CMK (cell line): ENCODE measurements at places on chromosomes 6 and 20.

DNA sequence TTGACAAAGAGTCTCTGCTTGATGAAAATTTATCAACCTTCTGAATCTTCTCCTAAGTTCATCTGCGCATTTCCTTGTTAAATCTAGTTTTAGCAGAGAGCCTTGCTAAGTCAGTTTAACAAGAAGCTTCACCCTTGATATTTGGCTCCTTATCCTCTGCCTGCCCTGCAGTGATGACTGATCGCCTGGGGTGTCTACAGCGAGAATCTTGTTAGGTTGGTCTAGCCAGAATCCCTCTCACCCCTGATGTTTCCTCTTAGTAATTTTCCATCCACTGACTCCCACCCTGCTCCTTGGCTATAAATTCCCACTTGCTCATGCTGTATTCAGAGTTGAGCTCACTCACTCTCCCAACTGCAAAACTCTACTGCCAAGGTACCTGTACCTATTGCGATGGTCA is 114.1 kb downstream of the TENT5A start:
- no peak for DNase-seq

- DNase-seq, result no peak
Measured at GRCh38 chr6:109002051-109002697, 92.5 kb downstream of the SESN1 start.

GRCh38 chr6:129901910-129902309 is 40.8 kb upstream of the TMEM244 start:
- no peak for DNase-seq

GRCh38 chr6:134229520-134229919 is 88.4 kb downstream of the SGK1 start:
- DNase-seq, result no peak

DNA sequence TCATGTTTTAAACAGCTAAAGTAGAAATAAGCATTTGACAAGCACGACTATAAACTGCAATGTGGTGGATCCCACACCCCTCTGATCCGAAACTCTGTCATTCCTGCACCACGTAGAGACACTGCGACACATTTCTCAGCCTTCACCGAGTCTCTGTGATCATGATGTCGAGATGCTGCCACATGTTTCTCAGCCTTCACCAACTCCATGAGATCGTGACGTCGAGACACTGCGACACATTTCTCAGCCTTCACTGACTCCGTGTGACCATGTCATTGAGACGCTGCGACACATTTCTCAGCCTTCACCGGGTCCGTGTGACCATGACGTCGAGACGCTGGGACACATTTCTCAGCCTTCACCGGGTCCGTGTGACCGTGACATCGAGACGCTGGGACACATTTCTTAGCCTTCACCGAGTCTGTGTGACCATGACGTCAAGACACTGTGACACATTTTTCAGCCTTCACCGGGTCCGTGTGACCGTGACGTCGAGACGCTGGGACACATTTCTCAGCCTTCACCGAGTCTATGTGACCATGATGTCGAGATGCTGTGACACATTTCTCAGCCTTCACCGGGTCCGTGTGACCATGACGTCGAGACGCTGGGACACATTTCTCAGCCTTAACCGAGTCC is 143.0 kb downstream of the TTLL2 start:
- no peak for DNase-seq

- DNase-seq, result peak; percentile 27
Measured at GRCh38 chr6:13624871-13625288, 9.7 kb downstream of the NOL7 start.

DNA sequence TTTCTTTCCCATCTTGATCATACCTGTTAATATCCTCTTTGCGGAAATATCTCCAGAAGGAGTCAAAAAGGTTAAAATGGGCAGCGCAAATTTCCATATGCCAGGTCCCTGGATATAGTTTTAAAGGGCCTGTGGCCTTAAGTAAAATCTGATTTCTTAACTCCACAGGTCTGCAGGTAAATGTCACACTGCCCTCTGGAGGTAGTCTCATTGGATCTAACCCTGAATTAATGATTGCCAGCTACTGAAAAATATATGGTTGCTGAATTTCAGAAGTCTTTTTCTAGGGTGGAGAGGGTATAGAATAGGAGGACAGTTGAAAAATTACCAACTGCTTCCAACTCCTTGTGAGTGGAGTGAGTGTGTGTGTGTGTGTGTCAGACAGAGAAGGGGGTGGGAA is 8.5 kb downstream of the MOXD1 start:
- no peak for DNase-seq

- DNase-seq, result no peak
Measured at GRCh38 chr6:51394061-51394460, 575.4 kb downstream of the TFAP2B start.

- DNase-seq, result no peak
Measured at GRCh38 chr20:58853976-58854637, 1.6 kb downstream of the GNAS start.

GRCh38 chr20:45917790-45918141 is 5.8 kb upstream of the PLTP start:
- DNase-seq, result no peak

GRCh38 chr6:13653296-13653695 is 38.2 kb downstream of the NOL7 start:
- DNase-seq, result no peak

DNA sequence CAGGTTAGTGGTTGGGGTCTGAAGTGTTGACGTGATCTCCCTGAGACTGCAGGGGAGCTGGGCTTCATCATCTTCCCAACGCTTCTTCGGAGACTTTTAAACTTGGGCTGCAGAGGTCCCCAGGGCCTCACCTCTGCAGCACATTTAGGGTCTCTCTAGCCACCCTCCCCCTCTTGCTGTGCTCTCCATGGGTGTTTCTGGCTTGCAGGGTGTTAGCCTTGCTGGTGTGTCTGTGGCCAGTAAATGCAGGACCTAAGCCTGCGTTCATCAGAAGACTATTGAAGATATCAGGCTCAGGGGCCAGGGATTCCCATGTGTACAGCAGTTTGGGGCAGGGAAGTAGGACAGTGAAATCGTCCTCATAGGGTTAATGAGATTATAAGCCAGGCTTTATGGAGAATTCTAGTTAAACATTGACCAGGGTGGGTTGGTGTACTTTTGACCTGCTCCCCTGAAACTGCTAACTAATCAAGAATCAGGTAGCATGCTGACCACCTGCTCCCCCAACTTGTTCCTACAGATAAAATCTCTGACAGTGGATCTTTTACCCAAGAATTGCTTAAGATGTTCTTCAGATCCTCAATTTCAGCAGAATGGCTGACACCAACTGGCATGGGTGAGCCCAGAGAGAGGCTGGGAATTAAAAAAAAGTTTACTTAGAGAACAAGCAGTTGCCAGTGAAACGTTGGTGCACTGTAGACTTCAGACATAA is 3.8 kb upstream of the DDO start:
- DNase-seq, result no peak

GRCh38 chr6:109793792-109794191 is 102.7 kb downstream of the FIG4 start:
- no peak for DNase-seq

- DNase-seq, result no peak
Measured at GRCh38 chr6:4844108-4844507, 67.9 kb downstream of the CDYL start.

GRCh38 chr6:130697995-130698535 is 129.1 kb upstream of the SMLR1 start:
- DNase-seq, result peak; percentile 32

DNA sequence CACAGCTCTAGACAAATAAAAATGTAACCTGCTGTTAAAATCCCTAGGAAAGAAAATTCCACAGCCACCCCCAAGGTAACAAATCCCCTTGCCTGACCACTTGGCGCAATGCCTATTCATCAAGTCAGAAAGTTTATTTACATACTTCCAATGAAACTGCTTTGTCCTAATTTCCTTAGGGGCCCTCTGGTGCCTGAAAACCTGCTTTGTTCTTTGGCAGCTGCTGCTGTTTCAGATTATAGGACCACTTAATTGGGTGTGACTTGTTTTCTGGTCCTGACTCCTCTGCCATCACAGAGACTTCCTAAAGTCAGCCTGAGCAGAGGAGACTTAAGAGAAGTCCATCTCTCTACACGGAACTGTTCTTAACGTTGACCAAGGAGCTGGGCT is 323.6 kb downstream of the UBE3D start:
- no peak for DNase-seq

DNA sequence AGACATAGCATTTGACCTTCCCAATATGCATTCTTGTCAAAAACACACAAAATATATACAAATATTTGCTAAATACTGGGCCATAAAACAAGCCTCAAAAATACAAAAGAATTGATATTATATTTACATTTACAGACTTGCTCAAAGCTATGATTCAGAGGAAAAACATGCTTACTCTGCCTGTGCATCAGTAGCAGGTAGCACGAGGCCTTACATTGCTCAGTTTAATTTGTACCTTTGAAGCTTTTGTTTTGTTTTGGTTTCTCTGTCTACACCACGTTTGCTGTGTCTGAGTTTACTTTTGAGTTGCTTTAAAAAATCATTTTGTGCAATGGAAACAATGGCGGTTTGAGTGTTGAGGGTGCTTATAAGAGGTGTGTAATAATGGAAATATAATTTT is 99.3 kb downstream of the PHF3 start:
- DNase-seq, result no peak

GRCh38 chr6:10411971-10412460 is 2.9 kb downstream of the TFAP2A start:
- no peak for DNase-seq

- no peak for DNase-seq
Measured at GRCh38 chr20:14507711-14508110, 170.3 kb upstream of the FLRT3 start.

DNA sequence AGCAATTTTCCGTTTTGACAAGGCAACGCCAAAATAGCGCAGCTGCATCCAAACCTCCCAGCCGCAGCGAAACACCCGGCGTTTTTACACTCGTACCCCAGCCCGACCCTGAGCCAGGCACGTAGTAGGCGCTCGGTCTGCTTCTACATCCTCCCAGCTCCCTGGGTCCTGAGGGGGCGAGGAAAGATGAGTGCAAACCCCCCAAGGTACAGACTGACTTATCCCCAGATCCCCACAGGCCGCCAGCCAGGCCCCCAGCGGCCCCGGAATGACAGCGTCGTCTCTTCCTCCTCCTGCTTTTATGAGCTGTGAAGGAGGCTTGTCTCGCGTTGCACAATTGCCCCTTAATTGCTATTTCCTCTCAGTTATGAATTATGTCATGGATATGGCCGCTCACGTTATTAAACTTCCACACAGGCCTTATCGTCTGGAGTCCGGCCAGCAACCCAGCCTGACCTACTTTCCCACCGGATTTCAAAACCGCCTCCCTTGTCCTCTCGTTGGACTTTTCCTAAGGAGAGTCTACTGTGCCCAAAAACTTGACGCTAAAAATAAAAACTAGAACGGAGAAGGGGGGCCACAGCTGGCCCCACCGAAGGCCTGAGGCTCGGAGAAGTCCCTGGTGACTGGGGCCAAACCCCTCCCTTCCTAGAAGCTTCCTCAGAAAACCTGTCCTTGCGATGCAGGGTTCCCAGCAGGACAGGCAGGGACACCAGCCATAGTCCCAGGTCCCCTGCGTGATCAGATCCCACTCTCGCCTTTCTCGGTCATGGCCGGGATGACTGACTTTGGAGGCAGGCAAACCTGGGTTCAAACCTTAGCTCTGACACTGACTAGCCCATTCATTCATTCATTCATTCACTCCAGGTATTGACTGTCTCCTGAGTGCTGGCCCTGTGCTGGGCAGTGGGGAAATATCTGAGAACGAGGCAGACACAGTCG is 130.9 kb upstream of the PTPN1 start:
- DNase-seq, result no peak

DNA sequence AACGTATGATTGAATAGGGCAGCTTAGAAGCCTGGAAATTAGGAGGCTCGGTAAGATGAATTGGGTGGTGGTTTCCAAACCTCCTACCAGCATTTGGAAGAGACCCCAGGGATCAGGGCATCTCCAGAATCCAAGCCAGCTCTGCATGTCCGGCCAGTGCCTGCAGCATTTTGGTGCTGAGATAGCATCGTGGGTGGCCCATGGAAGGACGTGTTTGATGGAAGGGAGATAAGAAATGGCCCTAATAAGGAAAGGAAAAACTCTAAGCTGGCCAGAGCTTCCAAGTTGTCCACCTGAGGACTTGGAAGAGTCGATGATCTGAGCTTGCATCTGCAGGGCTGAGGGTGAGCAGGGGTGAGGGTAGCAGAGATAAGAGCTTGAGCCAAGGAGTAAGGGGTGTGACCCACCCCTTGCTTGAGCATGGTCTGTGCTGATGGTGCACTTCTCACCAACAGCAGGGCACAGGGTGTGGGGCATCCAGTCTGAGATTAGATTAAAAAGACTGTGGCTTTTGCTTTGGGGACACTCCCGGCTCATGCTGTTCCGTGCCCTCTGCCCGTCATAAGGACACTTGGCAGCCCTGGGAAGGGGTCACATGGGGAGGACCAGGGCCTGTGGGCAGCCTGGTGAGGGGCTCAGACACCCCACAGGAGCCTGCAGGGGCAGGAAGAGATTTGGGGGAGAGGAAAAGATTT is 213.2 kb downstream of the ERMARD start:
- DNase-seq, result no peak

DNA sequence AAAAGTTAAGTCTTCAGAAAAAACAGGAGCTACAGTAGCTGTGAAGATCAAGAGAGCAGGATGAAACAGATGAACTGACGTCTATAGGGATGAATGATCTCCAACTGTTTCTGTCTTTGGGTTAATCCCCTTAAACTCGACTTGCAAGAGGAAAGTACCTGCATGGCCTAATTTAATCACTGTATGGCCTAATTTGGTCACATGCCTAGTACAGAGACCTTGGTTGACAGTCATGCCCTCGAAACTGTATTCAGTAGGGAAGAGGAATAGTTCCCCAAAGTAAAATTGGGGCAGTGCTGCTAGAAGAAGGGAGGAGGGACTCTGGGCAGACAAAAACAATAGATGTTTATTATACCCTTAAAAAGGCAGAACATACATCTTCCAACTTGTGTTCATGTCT is 10.0 kb upstream of the SMAP1 start:
- DNase-seq, result no peak

- no peak for DNase-seq
Measured at GRCh38 chr6:105318660-105319059, 84.2 kb downstream of the PREP start.

GRCh38 chr6:168703990-168704389 is 263.0 kb downstream of the SMOC2 start:
- DNase-seq, result no peak

DNA sequence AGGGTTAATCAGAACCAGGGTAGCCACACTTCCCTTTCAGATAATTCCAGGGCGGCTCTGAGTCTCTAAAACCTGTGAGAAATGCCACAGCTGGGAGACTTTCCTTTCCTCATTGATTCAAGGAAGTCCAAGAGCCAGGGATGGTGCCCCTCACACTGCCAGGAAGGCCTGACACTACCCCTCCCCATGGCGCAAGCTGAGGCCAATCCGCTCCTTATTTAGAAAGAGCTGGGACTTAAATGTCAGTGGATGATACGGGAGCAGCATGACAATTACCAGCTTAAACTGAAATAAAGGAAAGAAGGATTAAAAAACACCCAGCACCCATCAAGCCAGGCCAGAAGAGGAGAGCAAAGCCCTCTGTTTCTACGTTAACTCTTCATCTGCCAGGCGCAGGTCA is 244.4 kb downstream of the LRFN2 start:
- no peak for DNase-seq
